ENCODE measurements at places on chromosomes 12 and 14. TPM values are rescaled to one million over a fixed set of nuclear protein-coding genes. Genes with fewer than 3 reads are reported as not detected.

GRCh38 chr14:21168055-21168454, 12.2 kb upstream of the OR5AU1 start:
- no peak for DNase-seq

Gene ALDH1L2
- total RNA-seq = 0.20 TPM

DNA sequence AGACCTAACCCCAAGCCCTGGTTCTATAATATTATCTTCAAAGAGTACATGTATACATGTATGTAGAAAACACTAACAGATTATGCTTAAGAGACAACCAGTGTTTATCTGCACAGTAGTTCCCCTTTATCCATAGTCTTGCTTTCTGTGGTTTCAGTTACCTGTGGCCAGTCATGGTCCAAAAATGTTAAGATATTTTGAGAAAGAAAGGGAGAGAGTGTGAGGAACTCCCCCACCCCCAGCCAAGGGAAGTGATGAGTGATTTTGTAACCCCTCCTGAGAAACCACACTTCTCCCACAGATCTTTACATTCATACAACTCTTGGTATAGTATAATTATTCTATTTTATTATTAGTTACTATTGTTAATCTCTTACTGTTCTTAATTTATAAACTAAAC, 77.3 kb upstream of the CNTN1 start:
- no peak for DNase-seq

- no peak for DNase-seq
These were observed 75.7 kb downstream of the TSPAN9 start for GRCh38 chr12:3152892-3153291.

GRCh38 chr14:57038689-57039088, 228.4 kb upstream of the OTX2 start:
- DNase-seq = no peak

GRCh38 chr14:71050227-71050823, 143.1 kb downstream of the PCNX1 start:
- no peak for DNase-seq

- DNase-seq = no peak
These were observed 53.8 kb upstream of the KCNJ8 start for GRCh38 chr12:21828136-21828775.

Gene NDRG2
- 11.0 TPM for total RNA-seq

- DNase-seq = no peak
These were observed 274.6 kb upstream of the SLC16A7 start for GRCh38 chr12:59321278-59321677.

GRCh38 chr14:20934148-20934762, 21.0 kb upstream of the RNASE2 start:
- peak; percentile 22 for DNase-seq

Gene JAG2
- 1.5 TPM for total RNA-seq

DNA sequence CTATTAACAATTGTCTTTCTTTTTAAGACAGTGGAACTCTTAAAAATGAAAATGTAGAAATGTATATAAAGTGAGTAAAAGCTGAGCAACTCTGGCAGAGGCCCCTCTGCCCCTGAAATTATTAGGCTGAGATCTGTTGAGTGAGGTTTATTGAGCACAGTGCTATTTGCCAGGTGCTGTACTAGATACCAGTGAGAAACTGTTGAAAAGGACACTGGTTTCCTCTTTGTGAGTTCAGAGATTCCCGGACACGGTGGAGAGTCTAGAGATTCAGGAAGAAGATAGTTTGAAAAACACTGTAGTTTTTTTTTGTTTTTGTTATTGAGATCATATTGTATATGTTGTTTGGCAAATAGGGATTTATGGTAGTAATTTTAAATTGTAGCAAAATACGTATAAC, 11.2 kb downstream of the ACVR1B start:
- no peak for DNase-seq

Gene HSPB8
- total RNA-seq = not detected

Gene AKAP5
- total RNA-seq = 0.99 TPM

- DNase-seq = no peak
These were observed 1098.8 kb downstream of the TMEM121 start for GRCh38 chr14:106625186-106625585.

DNA sequence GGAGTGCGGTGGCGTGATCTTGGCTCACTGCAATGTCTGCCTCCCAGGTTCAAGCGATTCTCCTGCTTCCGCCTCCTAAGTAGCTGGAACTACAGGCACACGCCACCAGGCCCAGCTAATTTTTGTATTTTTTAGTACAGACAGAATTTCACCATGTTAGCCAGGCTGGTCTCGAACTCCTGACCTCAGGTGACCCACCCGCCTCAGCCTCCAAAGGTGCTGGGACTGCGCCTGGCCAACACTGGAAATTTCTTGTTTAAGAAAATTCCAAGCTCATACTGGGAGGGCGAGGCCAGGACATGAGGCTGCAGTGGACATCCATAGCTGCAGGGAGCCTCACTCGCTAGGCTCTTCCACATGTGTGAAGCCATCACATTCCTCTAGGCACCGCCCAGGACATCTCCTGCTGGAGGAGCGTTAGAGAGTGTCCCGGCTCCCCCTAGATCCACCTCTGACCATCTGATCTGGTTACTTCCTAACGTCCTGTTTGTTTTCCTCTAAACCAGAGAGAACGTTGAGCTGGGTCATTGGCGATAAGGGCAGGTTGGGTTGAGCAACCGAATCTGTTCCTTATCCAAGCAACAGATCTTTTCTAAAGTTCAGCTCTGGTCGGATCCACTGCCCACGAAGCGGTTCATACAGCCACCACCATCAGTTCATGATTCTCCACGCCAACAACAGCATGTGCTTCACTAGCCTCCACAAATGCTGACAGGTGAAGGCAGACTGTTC, 108.2 kb upstream of the MED13L start:
- no peak for DNase-seq

DNA sequence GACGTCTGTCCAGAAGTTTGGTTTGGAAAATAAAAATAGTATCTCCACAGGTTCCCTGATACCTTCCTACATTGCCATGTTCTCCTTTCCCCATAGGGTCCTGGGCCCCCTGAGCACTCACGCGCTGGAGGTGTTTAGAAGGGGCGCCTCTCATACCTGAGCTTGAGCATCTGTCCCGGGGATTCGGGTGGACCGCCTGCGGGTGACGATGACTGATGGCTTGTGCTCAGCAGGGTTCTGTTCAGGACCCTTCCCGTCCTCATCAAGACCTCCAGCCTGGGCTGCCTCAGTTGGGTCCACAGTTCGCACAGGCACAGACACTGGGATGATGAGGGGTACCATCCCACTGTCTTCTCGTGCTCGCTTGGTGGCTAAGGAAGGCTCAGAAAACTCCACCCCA, 22.7 kb upstream of the PNMA1 start:
- no peak for DNase-seq

DNA sequence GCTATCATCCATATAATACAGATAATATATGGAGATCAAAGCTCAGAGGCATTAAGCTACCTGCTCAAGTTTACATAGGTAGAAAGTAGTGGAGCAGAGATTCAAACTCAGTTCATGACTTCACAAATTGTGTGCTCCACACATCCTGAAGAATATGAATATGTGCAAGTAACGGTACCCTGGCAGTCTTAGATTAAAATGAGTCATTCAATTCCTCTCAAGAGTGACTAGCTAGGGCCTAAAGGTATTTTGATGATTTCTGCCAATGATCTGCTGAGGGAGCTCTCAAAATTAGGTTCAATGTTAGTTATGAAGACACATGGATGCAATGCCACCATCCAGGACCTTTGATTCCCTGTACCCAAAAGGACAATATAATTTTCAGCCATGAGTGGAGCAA, 58.9 kb downstream of the GRIP1 start:
- DNase-seq = no peak

Gene KLHL33
- 0.15 TPM for total RNA-seq

Gene KITLG
- total RNA-seq = not detected

GRCh38 chr12:80698256-80698655, 9.2 kb upstream of the MYF6 start:
- DNase-seq = no peak

DNA sequence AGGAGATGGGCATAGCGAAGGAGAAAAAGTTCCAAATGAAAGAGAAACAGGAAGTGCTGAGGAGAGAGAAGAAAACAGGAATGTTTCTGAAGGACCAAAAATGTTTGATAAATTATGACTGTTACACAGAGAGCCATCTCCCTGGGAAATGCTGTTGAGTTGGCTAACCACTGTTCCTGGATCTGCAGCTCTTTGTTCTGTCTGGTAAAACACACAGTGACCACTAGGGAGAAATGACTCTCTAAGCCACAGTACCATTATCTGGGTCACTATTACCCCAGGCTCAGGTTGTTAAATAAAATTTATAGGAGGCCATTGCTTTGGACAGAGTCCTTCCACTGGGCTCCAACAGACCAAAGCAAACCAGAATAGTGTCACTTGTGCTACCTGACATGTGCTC, 219.3 kb downstream of the CRADD start:
- no peak for DNase-seq

DNA sequence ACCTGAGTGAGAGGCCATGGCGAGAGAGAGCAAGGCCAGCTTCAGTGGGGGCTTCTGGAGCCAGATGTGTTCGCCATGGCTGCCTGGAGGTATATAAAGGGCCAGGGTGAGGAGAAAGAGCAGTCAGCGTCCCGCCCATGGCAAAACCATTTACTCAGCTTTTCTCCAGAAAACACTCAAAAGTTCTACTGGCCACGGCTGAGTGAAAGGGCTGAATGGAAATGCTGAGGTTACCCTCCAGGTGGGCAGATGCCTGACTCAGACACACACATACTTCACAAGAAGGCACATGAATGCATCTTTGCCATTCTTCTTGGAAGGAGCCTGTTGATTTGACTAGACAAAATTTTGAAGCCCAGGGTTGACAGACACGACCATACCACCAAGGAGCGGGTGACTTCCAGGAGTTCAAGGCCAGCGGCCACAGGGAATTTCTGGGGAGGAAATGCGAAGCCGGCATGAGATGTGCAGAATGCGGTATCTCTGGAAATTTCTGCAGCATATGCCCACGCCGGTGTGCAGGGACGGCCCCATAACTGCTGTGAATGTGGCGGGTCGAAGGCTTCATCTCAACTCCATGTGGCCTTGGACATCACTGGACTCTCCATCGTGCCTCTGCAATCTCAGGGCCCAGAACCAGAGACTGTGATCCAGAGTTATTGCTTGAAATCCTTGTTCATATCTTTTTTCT, at the start of gene IL31:
Gene IL31 (minus strand): TSS at position 67 of the 691 bp plus-strand sequence. CDS start 49 bp downstream, at position 18.
- no peak for DNase-seq

- DNase-seq = peak; percentile 78
These were observed 24.1 kb upstream of the BCDIN3D start for GRCh38 chr12:49866859-49867569.
